NB4 (cell line): ENCODE measurements at places on chromosomes 7 and 10.
A peak's percentile ranks its signal among the peaks of the same experiment; 100 is the strongest.

DNA sequence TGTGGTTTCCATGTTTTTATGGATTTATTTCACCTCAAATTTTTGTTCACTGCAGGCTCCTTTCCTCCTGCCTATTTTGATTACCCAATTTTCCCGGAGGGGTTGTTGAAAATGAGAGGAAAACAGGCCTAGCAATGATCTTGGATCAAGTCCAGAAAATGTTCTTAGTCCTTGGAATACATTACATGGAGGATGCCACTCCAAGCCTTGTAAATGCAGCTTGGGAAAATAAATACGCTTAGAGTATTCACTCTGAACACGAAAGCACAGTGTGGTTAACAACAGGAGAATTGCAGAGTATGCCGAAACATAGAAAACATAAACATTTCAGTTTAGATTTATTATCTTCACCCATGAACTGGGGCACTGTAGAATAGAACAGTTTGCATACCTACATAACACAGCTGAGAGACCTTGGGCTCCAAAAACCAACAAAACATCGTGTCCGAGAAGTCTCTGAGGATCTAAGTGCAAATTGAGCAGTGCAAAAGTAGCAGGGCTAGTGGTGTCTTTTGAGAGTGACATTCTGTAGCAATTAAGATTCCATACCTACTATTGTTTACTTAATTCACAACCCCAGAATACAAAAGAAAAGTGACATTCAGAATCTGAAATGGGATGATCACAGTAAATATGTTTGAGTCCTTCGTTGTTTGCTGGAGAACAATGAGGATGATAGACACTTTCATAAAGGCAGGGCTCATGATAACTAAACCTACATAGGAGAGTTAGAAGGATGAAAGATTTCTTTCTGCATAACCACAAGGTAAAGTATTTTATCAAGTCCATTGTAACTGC lies 7.6 kb upstream of the CD36 start:
- no peak for DNase-seq

GRCh38 chr7:69166979-69167516 lies 431.2 kb upstream of the AUTS2 start:
- no peak for DNase-seq

DNA sequence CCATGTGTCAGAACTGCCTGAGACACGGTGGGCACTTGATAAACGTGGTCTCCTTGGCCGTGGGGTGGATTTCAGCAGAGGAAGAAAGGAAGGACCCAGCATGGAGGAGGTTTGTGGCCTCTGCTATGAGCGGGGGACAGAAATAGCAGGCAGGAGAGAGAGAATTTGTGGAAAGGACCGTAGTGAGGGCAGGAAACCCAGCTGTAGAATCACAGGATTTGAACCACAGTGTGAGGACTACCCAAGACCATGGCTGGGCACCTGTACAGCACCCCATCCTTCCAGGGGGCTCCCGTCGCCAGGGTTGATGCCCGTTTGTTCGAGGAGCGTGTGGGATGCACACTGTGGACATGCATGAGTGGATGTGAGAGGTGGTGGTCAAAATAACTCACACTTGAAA lies 183.4 kb downstream of the PTPN20 start:
- no peak for DNase-seq

GRCh38 chr7:130365511-130366441 lies 14.5 kb upstream of the CPA1 start:
- DNase-seq: no peak

DNA sequence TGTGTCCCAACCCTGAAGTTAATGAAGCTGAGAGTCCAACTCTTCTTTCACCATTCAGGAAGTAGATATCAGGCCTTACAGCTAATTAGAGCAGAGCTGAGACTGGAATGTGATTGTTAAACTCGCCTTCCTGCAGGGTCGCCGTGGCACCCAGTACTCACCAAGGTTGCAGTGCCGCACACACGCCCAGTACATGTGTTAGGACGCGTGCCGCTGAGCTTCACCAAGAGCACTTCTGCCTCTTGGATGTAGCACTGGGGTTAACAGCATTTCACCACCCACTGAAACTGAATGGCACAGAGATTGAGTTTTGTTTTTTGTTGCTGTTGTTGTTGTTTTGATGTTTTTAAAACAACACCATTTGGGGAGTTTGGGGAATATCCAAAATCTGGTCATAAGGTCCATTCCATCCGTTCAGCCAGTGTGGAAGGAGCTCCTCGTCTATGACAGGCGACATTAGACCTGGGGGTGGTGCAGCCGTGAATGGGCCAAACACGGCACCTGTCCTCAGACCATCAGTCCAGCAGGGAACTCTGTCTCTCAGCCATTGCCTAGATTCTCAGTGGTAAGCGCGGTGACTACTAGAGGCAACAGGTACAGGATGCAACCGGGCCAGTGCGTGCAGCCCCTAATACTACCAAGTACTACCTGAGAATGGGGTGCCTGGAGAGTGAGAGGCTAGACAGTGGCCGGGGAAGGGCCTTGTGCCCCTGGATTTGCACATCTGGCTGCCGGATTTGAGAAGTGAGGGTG lies 21.9 kb downstream of the WIPI2 start:
- no peak for DNase-seq

- DNase-seq: peak; percentile 68
Measured at GRCh38 chr10:44938956-44939355, 20.6 kb upstream of the RASSF4 start.

- DNase-seq: no peak
Measured at GRCh38 chr10:30368065-30368718, 19.1 kb upstream of the MTPAP start.

DNA sequence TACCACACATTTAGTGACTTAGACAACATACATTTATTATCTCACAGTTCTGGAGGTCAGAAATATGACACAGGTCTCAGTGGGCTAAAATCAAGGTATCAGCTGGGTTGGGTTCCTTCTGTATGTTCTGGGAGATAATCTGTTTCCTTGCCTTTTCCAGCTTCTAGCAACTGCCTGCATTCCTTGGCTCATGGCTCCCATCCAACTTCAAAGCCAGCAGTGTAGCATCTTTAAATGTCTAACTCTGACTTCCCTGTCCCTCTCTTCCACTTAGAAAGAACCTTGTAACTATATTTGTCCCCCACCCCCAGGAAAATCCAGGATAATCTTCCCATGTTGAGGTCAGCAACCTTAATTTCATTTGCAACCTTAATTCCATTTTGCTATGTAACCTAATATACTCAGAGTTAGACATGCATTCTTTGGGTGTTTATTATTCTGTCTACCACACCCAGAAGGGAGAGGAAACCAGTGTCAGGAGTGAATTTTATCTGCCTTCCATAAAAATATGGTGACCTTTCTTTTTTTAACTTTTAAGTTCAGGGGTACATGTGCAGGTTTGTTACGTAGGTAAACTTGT lies 57.3 kb upstream of the SMIM30 start:
- no peak for DNase-seq

- no peak for DNase-seq
Measured at GRCh38 chr7:28224675-28225074, 44.1 kb upstream of the JAZF1 start.

DNA sequence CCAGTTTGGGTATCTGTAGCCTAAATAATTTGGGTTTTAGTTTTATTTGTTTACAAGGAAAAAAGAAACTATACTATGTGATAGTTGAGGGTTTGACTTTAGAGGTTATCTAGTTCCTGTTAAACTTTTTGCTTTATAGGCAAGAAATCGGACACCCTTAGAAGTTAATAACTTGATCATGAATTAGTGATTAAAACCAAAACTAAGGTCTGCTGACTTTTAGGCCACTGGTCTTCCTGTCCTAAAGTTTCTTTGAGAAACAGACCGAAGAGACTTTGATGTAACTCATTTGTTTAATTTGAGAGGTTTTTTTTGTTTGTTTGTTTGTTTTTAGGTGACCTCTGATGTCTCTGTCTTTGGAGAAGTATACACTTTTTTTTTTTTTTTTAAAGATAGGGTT lies 59.7 kb downstream of the PHTF2 start:
- no peak for DNase-seq

GRCh38 chr7:5532536-5533335 lies 109.1 kb upstream of the TNRC18 start:
- DNase-seq: peak; percentile 95

GRCh38 chr10:79128923-79129305 lies 60.1 kb downstream of the ZMIZ1 start:
- peak; percentile 50 for DNase-seq

- peak; percentile 68 for DNase-seq
Measured at GRCh38 chr10:42960491-42960990, 116.3 kb upstream of the RET start.

- DNase-seq: no peak
Measured at GRCh38 chr10:24215603-24216002, 6.7 kb downstream of the KIAA1217 start.

GRCh38 chr10:30036341-30036740 lies 23.0 kb downstream of the JCAD start:
- no peak for DNase-seq

DNA sequence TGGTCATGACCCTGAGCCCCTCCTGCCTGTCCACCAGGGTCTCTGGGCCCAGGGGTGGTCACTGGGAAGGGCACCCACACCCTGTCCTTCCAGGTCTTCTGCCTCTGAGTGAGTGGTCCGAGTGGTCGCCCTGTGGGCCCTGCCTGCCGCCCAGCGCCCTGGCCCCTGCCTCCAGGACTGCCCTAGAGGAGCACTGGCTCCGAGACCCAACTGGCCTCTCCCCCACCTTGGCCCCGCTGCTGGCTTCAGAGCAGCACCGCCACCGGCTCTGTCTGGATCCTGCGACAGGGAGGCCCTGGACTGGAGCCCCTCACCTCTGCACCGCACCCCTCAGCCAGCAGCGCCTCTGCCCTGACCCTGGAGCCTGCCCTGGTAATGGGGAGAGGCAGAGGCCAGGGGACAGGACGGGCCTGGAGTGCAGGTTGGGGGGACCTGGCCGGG lies 13.9 kb upstream of the ZNF862 start:
- DNase-seq: no peak

- DNase-seq: no peak
Measured at GRCh38 chr7:80842022-80842790, 76.6 kb downstream of the SEMA3C start.

GRCh38 chr10:121362026-121362425 lies 236.2 kb downstream of the FGFR2 start:
- DNase-seq: no peak

- no peak for DNase-seq
Measured at GRCh38 chr7:20030915-20031362, 186.2 kb downstream of the MACC1 start.

DNA sequence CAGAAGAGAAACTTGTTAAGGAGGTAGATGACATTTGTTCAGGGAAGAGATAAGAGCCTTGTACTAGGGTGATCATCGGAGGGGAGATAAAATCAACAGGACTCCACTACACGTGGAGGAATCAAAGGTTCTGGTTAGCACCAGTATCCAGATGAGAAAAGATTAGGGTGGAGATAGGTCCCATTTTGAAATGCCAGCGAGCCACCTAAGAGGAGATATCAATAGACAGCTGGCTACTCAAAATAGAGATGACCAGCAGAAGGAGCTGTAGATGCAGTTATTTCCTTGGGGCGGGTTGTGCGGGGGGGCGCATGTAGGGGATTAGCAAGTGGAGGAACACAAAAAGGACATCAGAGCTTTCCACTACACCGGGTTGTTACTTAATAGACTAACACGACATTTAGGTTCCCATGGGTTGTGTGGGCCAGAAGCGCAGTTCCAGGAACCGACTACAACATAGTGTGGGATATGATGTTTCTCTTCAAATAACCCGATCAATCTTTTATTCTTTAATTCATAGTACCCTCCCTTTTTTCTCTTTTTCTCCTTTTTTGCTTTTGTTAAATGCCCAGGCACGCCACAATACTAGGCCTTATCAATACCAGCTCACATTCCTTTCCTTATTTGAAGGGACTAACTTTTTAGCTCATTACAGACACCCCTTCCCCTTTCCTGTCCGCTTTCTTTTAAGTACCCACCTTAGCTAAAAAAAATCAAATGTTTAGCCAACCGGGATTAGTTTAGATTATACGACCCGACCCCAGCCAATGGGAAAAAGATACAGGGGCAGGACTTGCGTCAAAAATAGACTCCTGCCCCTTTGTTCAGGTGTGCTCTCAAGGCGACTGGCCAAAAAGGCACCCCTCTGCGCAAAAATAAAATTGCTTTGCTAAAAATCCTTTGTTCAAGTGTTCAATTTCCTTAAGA lies 2.0 kb upstream of the KIF11 start:
- DNase-seq: peak; percentile 91
